ENCODE measurements at places on chromosomes 6 and 20.

GRCh38 chr6:133546098-133546497 lies 304.9 kb downstream of the EYA4 start:
- no peak for DNase-seq

GRCh38 chr6:150413781-150414281 lies 45.0 kb downstream of the IYD start:
- no peak for DNase-seq

- no peak for DNase-seq
Measured at GRCh38 chr6:8432614-8433013, 2.7 kb downstream of the SLC35B3 start.

- DNase-seq: peak; percentile 96
Measured at GRCh38 chr6:75284632-75285282, at the start of gene TMEM30A. TMEM30A (minus strand) TSS chr6:75284792; CDS start chr6:75284638, 154 bp downstream.

Measured in stimulated activated CD4-positive, alpha-beta T cell treated with anti-CD3 and anti-CD28 coated beads, Interleukin-2, amount 100 ng/mL, for 24 hours (primary cell).